ENCODE measurements at places on chromosomes 5 and 9. TPM values are rescaled to one million over a fixed set of nuclear protein-coding genes. Genes with fewer than 3 reads are reported as not detected.

Gene ANKRD34B
- total RNA-seq, result 0.47 TPM

Gene GRIA1
- total RNA-seq, result 9.7 TPM

Gene IL9
- total RNA-seq, result not detected

Gene PROP1
- total RNA-seq, result not detected

Gene SLC22A4
- 13.8 TPM for total RNA-seq

Gene FOXD4L5
- 0.15 TPM for total RNA-seq

Gene IGIP
- total RNA-seq, result 11.7 TPM

GRCh38 chr5:147369742-147370374 is 135.0 kb downstream of the STK32A start:
- H3K27ac ChIP-seq, result no peak overlapping the region
- H3K4me3 ChIP-seq, result no peak overlapping the region
- DNase-seq, result no peak
- no peaks in the 10 kb centered on the region for H3K27me3 ChIP-seq

DNA sequence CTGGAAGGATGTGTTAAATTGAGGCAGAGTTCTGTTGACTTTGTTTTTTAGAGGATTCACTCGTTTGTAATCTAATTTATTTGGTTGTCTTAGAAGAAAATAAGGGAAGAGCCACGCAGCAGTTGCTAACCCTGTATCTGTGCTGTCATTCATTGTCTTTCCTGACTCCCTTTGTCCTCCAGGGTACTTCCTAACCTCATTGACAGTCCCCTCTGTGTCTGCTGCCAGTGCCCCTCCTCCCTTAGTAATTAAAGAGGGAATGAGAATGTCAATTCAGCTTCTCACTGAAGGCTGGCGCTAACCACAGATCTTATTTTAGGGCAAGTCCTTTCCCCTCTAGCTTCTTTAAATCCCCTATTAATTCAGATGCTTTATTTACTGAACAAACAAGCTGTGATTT is 84.0 kb downstream of the MAST4 start:
- H3K4me1 ChIP-seq, result peaks cover 2% of the 10 kb centered on the region
- no peak overlapping the region for H3K4me3 ChIP-seq
- no peaks in the 10 kb centered on the region for H3K36me3 ChIP-seq
- H3K27me3 ChIP-seq, result no peaks in the 10 kb centered on the region
- no peak for DNase-seq

GRCh38 chr5:97545446-97545845 is 362.4 kb upstream of the RIOK2 start:
- DNase-seq, result no peak
- H3K4me3 ChIP-seq, result no peak overlapping the region
- H3K27ac ChIP-seq, result no peak overlapping the region

DNA sequence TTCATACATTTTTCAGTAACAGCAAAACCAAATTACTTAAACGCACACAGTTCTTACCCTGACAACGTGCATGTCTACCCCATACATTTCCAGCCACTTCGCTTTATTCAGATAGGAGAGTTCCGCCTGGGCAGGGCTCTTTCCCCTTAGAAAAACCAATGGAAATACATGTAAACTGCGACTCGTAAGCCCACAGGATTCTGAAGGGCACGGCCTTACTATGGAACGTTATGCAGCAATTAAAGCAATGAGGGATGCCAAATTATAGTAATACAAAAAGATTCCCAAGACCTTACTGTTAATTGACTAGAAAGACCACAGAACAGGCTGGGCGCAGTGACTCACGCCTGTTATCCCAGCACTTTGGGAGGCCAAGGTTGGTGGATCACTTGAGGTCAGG is 64.5 kb downstream of the EPB41L4B start:
- H3K36me3 ChIP-seq, result no peaks in the 10 kb centered on the region
- H3K27me3 ChIP-seq, result no peaks in the 10 kb centered on the region
- DNase-seq, result no peak
- peaks cover 8% of the 10 kb centered on the region for H3K4me1 ChIP-seq

- H3K27me3 ChIP-seq, result no peaks in the 10 kb centered on the region
- H3K27ac ChIP-seq, result no peak overlapping the region
- no peak for DNase-seq
- H3K4me3 ChIP-seq, result no peak overlapping the region
- H3K4me1 ChIP-seq, result no peaks in the 10 kb centered on the region
Measured at GRCh38 chr9:109419531-109419930, 78.6 kb downstream of the PTPN3 start.

- DNase-seq, result peak; percentile 32
- peaks cover 7% of the 10 kb centered on the region for H3K36me3 ChIP-seq
- H3K4me3 ChIP-seq, result no peak overlapping the region
- H3K4me1 ChIP-seq, result no peaks in the 10 kb centered on the region
Measured at GRCh38 chr9:14597171-14597799, 95.9 kb downstream of the ZDHHC21 start.

DNA sequence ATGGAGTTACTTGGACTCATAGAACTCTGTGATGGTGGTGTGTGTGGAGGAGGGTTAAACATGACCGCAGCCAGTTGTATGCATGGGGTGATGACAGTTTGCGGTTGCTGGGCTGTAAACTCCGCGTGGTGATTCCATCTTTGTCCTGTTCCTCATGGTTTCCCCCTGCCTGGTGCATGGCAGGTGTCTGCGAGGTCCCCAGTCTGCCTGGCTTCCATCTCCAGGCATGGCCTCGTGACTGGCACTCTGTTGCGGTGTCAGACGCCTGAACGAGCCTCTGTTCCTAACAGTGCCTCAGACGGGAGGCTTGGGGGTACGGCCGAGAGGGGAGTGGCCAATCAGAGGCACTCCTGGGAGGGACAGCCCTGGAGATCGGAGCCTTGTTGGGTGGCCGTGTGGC is 33.9 kb upstream of the SH3PXD2B start:
- no peaks in the 10 kb centered on the region for H3K36me3 ChIP-seq
- DNase-seq, result no peak
- no peaks in the 10 kb centered on the region for H3K27me3 ChIP-seq
- H3K27ac ChIP-seq, result no peak overlapping the region
- H3K4me1 ChIP-seq, result no peaks in the 10 kb centered on the region

- H3K36me3 ChIP-seq, result no peaks in the 10 kb centered on the region
- no peaks in the 10 kb centered on the region for H3K27me3 ChIP-seq
- no peaks in the 10 kb centered on the region for H3K4me1 ChIP-seq
- H3K27ac ChIP-seq, result no peak overlapping the region
Measured at GRCh38 chr5:97135868-97136267, 6.5 kb downstream of the LIX1 start.

DNA sequence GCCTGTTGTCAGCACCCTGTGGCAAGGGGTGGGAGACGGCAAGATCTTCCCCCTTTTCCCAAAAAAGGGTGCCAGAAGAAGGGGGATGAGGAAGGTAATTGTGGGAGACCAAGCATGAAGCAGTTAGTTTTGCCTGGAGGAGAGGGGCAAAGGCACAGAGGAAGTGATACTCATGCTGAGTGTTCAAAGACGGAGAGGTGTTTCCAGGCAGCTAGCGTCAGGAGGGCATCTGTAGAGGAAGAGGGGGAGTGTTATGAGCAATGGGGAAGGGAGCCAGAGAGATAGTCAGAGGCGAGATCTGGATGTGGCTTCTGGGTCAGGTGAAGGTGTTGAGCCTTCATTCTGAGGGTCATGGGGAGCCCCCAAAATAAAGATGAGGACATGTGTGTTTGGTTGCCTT is 26.9 kb upstream of the ADAM19 start:
- H3K4me3 ChIP-seq, result no peak overlapping the region
- no peak overlapping the region for H3K27ac ChIP-seq
- H3K4me1 ChIP-seq, result no peaks in the 10 kb centered on the region

DNA sequence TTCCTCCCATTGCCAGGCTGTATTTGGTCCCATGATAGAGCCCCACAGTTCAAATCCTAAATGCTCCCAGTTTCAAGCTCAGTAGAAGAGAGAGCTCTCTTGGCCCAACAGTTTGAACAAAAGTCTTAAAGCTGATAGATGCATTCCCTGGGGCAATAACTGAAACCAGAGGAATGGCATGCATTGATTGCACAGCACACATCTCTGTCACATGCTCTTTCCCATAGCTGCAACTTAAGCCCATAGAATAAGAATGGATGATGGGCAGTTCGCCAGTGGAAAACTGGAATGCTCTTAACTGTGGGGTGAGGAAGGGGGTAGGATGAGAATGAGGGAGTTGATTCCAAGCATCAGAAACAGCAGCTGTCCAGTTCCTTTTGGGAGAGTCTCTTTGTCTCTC is 1942.4 kb upstream of the WWC1 start:
- H3K36me3 ChIP-seq, result no peaks in the 10 kb centered on the region
- H3K4me3 ChIP-seq, result no peak overlapping the region
- no peak overlapping the region for H3K27ac ChIP-seq
- no peak for DNase-seq

- no peak for DNase-seq
- no peaks in the 10 kb centered on the region for H3K4me1 ChIP-seq
- H3K36me3 ChIP-seq, result no peaks in the 10 kb centered on the region
Measured at GRCh38 chr5:134975843-134976242, 8.1 kb downstream of the CATSPER3 start.

- no peaks in the 10 kb centered on the region for H3K27me3 ChIP-seq
- H3K4me3 ChIP-seq, result no peak overlapping the region
- DNase-seq, result no peak
- no peaks in the 10 kb centered on the region for H3K36me3 ChIP-seq
- H3K4me1 ChIP-seq, result no peaks in the 10 kb centered on the region
Measured at GRCh38 chr5:73387601-73388305, 60.8 kb downstream of the FOXD1 start.

DNA sequence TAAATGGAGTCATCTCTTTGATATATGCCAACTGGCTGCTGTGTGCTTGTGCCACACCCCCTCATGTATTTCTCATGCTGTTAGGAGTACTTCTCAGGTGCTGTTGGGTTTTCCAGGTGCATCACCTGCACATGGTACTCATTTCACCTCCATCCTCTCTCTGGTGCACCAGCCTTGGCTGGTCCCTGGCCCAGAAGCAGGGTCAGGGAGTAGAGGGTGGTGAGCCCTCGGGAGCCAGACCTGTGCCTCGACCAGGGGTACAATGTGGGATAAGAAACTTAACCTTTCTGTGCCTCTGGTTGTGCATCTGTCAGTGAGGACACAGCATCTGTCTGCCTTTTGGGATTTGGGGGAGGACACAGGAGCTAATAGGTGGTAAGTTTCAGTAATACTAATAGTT is 38.5 kb downstream of the SECISBP2 start:
- H3K27me3 ChIP-seq, result no peaks in the 10 kb centered on the region
- no peak for DNase-seq
- peaks cover 40% of the 10 kb centered on the region for H3K4me1 ChIP-seq
- H3K4me3 ChIP-seq, result no peak overlapping the region
- H3K36me3 ChIP-seq, result peaks cover 85% of the 10 kb centered on the region
- H3K27ac ChIP-seq, result no peak overlapping the region

GRCh38 chr5:119928974-119929373 is 299.6 kb downstream of the FAM170A start:
- DNase-seq, result no peak
- no peaks in the 10 kb centered on the region for H3K4me1 ChIP-seq
- no peak overlapping the region for H3K4me3 ChIP-seq
- H3K36me3 ChIP-seq, result no peaks in the 10 kb centered on the region
- H3K27ac ChIP-seq, result no peak overlapping the region

DNA sequence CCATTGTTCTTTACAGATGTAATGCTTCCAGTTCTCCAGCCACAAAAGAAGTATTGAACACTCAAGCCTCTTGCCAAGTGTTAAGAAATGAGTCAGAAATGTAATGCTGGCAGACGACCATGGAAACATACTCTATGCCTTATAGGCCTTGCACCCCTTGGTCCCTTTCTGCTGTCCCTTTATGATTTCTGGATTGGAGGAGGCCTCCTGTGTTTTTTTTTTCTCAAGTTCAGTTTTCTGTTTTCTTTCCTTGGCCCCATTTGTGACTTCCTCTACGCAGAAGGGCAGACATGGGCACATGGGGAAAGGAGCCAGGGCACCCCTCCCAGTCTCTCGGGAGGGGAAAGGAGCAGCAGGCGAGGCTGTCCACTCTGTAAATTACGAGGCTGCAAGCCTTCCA is 53.4 kb downstream of the SNX18 start:
- DNase-seq, result no peak
- H3K4me1 ChIP-seq, result no peaks in the 10 kb centered on the region

GRCh38 chr9:21687351-21687750 is 115.1 kb upstream of the MTAP start:
- no peaks in the 10 kb centered on the region for H3K27me3 ChIP-seq
- H3K4me1 ChIP-seq, result no peaks in the 10 kb centered on the region
- no peak overlapping the region for H3K4me3 ChIP-seq
- DNase-seq, result no peak

DNA sequence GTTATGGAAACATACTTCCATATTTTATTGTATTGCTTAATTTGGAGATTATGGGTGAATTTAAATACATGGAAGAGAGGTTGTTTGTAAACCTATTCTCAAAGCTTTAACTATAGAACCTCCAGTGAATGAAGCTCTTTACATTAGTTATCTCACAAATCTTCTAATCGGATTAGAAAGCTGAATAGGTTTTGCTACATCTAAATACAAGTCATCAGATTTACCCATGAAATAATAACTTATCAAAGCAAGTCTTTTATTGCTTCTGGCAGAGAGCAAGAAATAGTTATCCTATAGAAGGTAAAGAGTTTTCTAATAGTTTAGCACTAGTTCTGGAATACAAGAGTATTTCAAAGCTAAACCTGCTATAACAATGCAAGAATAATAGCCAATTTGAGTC is 104.4 kb upstream of the SREK1 start:
- H3K27me3 ChIP-seq, result no peaks in the 10 kb centered on the region
- DNase-seq, result no peak
- no peaks in the 10 kb centered on the region for H3K4me1 ChIP-seq
- no peak overlapping the region for H3K27ac ChIP-seq

GRCh38 chr9:127132921-127133647 is 10.6 kb upstream of the ANGPTL2 start:
- H3K4me1 ChIP-seq, result peaks cover 30% of the 10 kb centered on the region
- H3K4me3 ChIP-seq, result no peak overlapping the region
- H3K36me3 ChIP-seq, result no peaks in the 10 kb centered on the region
- peak; percentile 67 for DNase-seq

DNA sequence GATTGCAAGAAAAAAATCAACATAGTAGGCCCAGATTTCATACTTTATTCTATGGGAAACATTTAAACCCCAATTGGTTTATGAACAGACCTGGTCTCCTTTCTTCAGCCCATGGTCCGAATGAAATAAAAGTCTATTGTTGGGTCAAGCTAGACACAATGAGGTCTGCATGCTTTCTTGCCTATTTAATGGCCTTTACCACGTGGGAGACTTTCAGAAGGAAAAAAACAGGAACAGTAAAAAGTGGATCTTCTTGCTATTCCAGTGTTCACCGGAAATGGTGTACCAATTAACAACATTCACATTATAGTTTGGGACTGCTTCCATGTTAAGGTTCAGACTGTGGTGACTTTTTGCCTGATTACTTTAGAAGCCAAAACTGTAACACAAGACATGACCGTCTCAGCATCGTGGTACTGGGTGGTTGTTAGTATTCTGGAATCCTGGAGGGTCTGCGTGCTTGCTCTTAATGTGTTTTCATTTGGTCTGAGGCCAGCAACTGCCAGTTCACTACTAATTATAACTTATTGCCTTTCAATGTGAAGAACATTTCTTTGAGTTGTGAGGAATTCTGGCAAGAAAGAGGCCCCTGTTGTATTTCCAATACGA is 85.4 kb upstream of the PRRC1 start:
- no peak overlapping the region for H3K27ac ChIP-seq
- DNase-seq, result no peak
- no peaks in the 10 kb centered on the region for H3K4me1 ChIP-seq
- H3K27me3 ChIP-seq, result no peaks in the 10 kb centered on the region
- H3K36me3 ChIP-seq, result no peaks in the 10 kb centered on the region
- H3K4me3 ChIP-seq, result no peak overlapping the region

- no peaks in the 10 kb centered on the region for H3K4me1 ChIP-seq
- no peak overlapping the region for H3K27ac ChIP-seq
- no peak overlapping the region for H3K4me3 ChIP-seq
- DNase-seq, result no peak
- no peaks in the 10 kb centered on the region for H3K36me3 ChIP-seq
Measured at GRCh38 chr9:125255781-125256391, 5.7 kb upstream of the GAPVD1 start.
